Breast epithelium (tissue), 4 donors: ENCODE measurements at places on chromosomes 1 and 21. TPM values are rescaled to one million over a fixed set of nuclear protein-coding genes. Genes with fewer than 3 reads are reported as not detected.

DNA sequence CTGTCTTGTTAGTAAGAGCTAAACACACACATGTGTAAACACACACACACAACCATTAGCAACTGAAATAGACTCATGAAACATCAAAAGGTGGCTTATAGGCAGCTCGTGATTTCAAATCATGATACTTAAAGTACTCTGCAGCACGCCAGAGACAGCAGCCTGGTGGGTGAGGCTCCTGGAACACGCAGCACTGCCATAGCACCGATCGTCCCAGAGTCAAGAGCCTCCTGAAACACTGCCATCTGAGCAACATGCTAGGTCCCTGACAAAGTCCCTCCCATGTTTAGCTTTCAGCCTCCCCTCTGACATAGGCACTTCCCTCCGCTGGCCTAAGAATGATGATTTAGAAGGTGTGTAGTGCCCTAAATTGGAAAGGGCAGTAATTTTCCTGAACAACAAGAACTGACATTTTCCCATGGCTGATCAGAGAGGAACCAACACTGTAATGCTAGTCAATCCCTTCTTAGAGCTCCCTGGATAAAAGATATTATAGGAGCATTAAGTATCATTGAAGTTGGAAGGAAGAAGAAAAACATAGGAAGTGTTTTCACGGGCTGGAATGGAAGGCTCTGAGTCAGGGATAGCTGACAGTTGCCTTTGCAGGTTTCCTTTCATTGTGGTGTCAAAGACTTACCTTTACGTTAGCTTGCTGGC lies 14.1 kb upstream of the DPT start:
- DNase-seq, result no peak

Gene IL6R
- total RNA-seq, result 23.6 TPM

Gene HOOK1
- 0.16 TPM for total RNA-seq

DNA sequence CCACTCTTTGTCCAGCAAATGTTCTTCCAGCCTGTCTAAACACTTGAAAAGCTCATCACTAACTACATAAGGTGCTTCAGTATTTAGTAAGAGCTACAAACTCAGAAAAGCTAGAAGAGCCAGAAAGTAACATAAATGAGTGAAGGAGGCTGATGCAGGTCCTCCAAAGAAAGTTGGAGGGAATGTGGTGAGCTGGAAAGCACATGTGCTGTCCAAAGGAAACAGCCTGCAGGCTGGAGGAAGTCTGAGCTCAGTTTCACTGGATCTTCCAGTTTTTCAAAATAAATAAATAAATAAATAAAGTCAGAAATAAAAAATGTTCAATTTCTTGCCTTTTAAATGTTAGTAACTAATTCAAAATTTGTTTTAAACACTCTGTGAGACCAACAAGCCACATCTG lies 25.5 kb downstream of the ZC3H11B start:
- no peak for DNase-seq

Gene KLF17
- total RNA-seq, result not detected

Gene OR14K1
- 1.0 TPM for total RNA-seq

- DNase-seq, result no peak
These were observed 3.7 kb downstream of the CCDC24 start for GRCh38 chr1:43994794-43995790.

DNA sequence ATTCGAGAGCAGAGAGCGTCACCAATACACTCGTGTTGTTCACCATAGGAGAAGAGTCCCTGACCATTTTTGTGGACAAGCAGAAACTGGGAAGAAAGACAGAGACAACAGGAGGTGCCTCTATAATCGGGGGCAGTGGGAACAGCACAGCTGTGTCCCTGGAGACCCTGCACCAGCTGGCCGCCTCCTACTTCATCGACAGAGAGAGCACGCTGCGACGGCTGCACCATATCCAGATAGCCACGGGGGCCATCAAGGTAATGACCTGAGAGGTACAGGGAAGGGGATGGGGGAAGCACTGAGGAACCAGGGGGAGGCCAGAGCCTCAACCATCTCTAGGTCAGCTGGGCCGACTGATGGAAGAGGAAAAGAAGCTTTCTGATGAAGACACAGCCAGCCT lies 86.4 kb downstream of the BRINP2 start:
- DNase-seq, result no peak

- no peak for DNase-seq
These were observed 23.4 kb downstream of the PRKCZ start for GRCh38 chr1:2073382-2074230.

DNA sequence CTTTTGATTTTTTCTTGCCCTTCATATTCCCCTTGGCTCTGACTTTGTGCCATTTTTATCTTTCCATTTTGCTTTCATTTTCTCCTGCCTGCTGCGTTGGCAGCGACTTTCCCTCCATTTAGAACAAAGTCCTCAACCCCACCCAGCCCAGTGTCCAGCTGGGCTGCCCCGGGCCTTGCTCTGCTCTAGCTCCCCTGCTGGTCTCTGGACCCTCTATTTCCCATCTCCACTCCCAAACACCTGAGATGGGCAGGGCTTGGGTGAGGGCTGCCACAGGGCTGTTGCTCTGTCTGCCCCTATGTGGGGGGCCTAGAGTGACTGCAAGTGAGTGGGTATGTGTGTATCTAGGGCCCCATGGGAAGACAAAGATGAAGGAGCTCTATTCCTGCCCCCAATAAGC lies 7.3 kb upstream of the ADAM15 start:
- DNase-seq, result no peak

Gene IFNAR2
- 16.5 TPM for total RNA-seq

GRCh38 chr1:184596950-184597645 lies 157.6 kb downstream of the EDEM3 start:
- DNase-seq, result no peak

Gene RORC
- 7.8 TPM for total RNA-seq

DNA sequence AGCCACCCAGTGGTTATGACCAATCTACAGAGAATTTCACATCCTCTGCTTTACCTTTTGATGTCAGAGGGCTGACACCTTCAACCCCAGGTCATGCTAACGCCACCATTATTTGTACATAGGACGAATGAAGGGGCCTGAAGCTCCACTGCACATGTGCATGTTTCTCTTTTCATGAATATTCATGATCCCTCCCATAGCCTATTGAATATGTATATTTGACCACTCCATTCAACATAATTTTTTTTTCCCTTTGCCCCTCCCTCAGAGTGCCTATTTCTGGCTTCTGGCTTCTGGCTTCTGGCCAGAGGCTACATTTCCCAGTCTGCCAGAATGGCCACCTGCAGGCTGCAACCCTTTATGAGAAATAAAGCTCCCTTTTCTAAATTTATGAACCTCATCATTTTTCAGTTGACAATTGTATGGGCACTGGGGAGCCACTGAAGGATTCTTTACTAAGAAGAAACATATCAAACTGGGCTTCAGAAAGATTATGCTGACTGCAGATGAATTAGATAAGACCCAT lies 406.7 kb downstream of the SIPA1L2 start:
- DNase-seq, result no peak

DNA sequence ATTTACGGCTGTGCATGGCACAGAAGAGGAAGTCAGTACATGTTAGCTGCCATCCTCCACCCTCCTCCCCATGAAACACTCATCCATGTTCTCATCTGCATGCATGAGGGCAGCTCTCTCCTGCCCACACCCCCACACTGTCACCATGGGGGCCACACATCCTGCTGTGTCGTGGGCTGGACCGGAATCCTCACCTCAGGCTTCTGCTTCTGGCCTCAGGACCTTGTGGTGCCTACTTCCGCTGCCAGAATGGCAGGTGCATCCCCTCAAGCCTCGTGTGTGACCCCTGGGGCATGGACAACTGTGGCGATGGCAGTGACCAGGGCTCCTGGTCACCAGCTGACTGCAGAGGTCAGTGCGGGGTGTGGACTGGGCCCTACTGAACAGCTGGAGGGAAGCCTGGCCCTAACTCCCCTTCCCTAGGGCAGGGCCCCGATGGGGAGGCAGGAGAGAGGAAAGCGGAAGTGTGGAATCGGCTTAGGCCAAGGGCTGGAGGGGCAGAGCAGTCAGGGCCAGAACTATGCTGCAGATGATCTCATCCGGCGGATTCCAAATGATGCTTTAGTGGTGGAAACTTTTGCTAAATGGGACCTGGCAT lies 3.8 kb downstream of the LDLRAD2 start:
- DNase-seq, result no peak

Gene CCDC27
- not detected for total RNA-seq
